ENCODE measurements at places on chromosomes 1 and 21.

- no peak for DNase-seq
Observed at GRCh38 chr1:171218661-171219060, 29.6 kb upstream of the FMO1 start.

DNA sequence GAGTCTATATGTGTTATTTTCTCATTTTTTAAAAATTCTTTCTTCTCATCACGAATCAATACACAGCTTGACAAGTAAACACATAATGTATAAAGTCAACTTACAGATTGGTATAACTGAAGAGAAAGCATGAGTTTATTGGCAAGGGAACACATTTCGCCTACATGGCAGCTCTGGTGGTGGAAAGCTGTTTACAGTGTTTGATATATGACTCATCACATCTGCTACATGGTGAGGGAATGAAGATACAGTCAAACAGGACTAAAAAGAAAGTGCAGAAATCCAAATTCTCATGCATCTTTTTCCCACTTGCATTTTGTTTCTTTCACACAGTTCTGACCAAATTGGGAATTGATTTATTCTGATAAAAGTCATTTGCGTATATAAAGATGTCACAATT is 122.2 kb upstream of the ADGRL4 start:
- DNase-seq = no peak

DNA sequence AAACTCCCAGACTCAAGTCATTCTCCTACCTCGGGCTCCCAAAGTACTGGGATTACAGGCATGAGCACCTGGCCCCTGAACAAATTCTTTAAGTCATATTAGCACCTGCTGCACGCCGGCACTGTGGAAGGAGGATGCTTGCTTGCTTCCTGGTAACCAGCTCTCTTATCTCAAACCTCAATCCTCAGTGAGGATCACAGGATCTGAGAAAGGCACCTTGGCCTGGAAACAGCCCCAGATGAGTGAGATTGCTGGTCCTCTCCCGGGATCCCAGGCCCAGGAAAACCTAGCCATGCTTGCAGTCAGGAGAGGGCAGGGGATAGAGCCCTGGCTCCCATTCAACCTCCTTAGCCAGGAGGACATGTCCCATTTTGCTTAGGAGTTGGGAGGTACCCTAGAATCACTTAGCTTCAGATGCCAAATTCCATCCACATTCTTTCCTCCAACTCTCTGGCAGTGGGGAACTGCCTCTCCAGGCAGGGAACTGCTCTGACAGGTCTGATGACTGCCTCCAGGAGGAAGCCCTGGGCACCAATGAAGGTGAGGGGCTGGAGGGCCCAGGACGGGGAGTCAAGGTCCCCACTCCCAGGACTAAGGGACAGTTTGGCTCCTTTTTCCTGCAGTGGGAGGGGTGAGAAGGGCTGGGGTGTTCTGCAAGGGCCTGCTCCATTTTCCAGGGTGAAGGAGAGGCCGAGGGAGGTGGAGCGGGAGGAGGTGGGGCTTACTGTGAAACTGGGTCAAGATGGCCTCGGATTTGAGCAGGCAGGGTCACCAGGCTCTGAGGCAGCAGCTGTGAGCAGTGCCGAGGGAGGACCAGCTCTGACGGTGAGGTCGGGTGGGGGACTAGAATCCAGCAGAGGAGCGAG is 9.5 kb downstream of the GPR37L1 start:
- DNase-seq = peak; percentile 90

GRCh38 chr1:60547821-60548220 is 474.3 kb upstream of the C1orf87 start:
- peak; percentile 88 for DNase-seq

DNA sequence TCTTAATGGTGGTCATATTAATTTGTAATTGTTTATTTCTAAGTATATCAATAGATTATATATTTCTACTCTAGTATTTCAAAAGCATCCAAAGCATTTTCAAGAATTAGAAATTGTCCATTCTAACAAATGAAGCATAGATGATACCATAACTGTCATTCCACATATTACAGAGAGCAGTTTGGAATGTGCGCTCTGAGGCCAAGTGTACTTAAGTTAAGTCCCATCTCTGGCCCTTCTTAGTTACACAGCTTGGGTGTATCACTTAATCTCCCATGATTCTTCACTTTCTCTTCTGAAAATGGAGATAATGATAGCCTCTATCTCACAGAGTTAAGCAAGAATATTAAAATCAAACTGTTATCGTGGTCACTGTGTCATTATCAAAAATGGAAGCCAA is 281.1 kb downstream of the MRPL39 start:
- no peak for DNase-seq
